T-helper 17 cell (primary cell): ENCODE measurements at places on chromosomes 2 and 18.

DNA sequence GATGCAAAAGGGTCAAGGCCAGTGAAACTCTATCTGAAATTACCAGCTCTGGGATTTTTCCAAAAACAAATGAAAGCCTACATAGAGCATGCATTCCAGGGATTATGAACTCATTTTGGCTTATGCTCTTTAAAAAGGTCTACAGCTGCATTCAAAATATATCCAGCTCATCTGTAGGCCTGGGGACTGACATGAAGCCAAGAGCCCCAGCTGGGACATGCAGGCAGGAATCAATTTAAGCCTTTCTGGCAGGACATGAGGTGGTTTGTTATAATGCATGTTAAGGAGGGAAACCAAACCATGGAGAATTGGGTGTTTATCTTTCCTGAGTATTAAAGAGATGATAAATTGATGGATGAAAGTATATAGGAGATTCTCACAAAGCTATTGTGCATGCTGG is 164.5 kb downstream of the RBM43 start:
- no peak overlapping the region for H3K4me3 ChIP-seq
- no peak overlapping the region for H3K27ac ChIP-seq

- no peak for DNase-seq
- peak overlapping the region; percentile 65 for H3K27ac ChIP-seq
- H3K27me3 ChIP-seq = no peaks in the 10 kb centered on the region
- peaks cover 3% of the 10 kb centered on the region for H3K4me1 ChIP-seq
- no peaks in the 10 kb centered on the region for H3K36me3 ChIP-seq
These were observed 191.2 kb upstream of the TPO start for GRCh38 chr2:1222056-1222455.

- H3K27me3 ChIP-seq = no peaks in the 10 kb centered on the region
- H3K4me1 ChIP-seq = peaks cover 76% of the 10 kb centered on the region
- peak overlapping the region; percentile 74 for H3K4me3 ChIP-seq
- DNase-seq = no peak
These were observed 65.9 kb downstream of the MGAT5 start for GRCh38 chr2:134319596-134320254.

DNA sequence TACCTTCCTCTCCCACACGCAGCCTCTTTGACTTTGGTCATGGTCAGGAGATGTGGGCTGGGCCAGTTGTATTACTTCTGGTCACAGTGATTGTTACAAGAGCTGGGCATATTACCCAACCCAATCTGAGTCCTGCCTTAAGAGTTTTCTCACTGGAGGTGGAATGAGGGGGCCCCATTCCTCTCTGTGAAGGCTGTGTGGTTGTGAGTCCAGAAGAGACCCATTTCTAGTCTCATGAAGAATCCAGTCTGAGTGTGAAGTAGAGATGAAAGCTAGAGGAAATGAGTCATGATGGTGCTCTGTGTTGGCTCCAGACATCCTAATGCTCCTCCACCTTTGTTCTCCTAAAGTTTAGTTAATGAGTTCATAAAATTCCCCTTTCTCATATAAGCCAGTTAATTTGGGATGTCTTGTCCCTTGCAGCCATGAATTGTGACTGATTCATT is 50.8 kb upstream of the RASGRP3 start:
- H3K27me3 ChIP-seq = peaks cover 7% of the 10 kb centered on the region
- no peak overlapping the region for H3K27ac ChIP-seq
- H3K4me3 ChIP-seq = no peak overlapping the region
- no peak for DNase-seq

DNA sequence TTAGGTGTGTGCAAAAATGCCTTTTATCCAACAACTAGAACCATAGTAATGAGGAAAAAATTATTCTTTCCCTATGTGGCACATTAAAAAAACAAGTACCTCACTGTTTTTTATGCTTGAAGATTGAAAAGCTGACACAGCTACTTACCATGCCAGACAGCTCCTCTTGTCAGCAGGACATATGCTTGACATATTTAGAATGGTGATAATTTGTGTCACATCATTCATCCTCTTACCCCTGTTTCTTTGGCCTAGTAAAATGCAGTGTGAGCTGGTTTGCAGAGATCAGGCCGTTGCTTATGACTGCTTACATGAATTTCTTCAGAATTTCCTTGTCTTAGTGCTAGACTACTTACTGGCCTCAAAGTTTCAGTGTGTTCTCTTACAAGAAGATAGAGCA is 869.9 kb downstream of the LRP1B start:
- DNase-seq = no peak
- no peaks in the 10 kb centered on the region for H3K27me3 ChIP-seq
- no peak overlapping the region for H3K4me3 ChIP-seq
- H3K27ac ChIP-seq = no peak overlapping the region

DNA sequence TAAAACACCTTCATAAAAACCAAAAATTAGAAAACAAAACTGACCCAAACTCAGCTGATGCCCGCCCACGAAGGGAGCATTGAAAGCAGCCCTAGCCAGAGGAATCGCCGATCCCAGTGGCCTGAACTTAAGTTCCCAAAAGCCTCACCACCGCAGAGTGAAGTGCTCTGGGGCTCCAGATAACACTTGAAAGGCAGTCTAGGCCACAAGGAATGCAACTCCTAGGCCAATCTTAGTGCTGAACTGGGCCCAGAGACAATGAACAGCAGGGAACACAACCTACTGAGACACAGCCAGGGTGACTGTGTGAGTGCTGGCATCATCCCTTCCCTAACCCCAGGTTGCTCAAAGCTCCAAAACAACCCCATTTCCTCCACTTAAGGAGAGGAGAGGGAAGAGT is 59.6 kb upstream of the CHN1 start:
- no peaks in the 10 kb centered on the region for H3K27me3 ChIP-seq
- H3K4me1 ChIP-seq = peaks cover 13% of the 10 kb centered on the region
- H3K4me3 ChIP-seq = no peak overlapping the region
- peaks cover 2% of the 10 kb centered on the region for H3K36me3 ChIP-seq

- H3K4me3 ChIP-seq = no peak overlapping the region
- H3K27ac ChIP-seq = no peak overlapping the region
- peaks cover 4% of the 10 kb centered on the region for H3K4me1 ChIP-seq
- H3K36me3 ChIP-seq = no peaks in the 10 kb centered on the region
- no peaks in the 10 kb centered on the region for H3K27me3 ChIP-seq
These were observed 262.0 kb upstream of the RASGRP3 start for GRCh38 chr2:33214436-33214835.

GRCh38 chr2:189254268-189254883 is 74.8 kb upstream of the COL5A2 start:
- peaks cover 3% of the 10 kb centered on the region for H3K36me3 ChIP-seq
- no peak overlapping the region for H3K4me3 ChIP-seq
- H3K4me1 ChIP-seq = no peaks in the 10 kb centered on the region
- H3K27ac ChIP-seq = no peak overlapping the region

- H3K4me3 ChIP-seq = no peak overlapping the region
- no peak for DNase-seq
- peaks cover 5% of the 10 kb centered on the region for H3K4me1 ChIP-seq
- H3K27me3 ChIP-seq = peaks cover 20% of the 10 kb centered on the region
These were observed 60.4 kb upstream of the COPS8 start for GRCh38 chr2:237025090-237025865.

DNA sequence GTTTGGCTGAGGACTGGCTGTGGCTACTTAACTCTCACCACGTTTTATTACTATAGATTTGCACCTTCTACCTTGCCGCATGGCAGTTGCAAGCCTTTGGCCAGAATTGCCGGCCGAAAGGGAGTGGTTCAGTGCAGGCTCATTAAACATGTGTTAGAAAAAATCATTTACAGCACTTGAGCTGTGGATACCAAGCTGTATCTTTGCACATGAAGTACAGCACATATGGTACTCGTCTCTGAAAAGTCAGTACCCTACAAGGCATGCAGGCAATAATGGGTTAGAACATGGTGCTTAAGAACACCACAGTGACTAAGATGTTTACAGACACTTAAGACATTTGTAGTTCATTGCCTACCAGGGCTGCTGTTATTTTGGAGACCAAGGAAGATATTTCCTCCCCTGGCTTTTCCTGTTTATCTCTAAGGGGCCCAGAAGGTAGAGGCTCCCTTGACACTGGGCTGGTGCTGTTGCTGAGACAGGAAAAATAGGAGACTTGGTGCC is 103.1 kb downstream of the ZNF532 start:
- H3K27ac ChIP-seq = no peak overlapping the region
- H3K36me3 ChIP-seq = no peaks in the 10 kb centered on the region
- DNase-seq = no peak

DNA sequence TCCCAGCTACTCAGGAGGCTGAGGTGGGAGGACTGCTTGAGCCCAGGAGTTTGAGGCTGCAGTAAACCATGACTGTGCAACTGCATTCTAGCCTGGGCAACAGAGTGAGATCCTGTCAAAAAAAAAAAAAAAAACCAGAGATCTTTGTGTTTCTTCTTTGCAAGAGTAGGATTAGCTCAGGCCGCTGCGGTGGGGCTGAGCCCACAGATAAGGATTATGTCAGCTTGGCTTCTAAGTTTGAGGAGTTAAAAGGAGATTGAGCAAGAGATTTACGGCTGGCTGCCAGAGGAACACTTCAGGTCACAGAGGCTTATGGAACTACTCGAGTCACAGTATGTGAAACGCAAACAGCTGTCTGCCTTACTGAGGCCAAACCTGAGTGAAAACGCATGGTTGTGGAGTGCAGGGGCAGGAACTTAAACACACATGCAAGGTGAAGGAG is 146.7 kb upstream of the L3MBTL4 start:
- no peaks in the 10 kb centered on the region for H3K36me3 ChIP-seq
- H3K4me3 ChIP-seq = no peak overlapping the region
- no peaks in the 10 kb centered on the region for H3K4me1 ChIP-seq

DNA sequence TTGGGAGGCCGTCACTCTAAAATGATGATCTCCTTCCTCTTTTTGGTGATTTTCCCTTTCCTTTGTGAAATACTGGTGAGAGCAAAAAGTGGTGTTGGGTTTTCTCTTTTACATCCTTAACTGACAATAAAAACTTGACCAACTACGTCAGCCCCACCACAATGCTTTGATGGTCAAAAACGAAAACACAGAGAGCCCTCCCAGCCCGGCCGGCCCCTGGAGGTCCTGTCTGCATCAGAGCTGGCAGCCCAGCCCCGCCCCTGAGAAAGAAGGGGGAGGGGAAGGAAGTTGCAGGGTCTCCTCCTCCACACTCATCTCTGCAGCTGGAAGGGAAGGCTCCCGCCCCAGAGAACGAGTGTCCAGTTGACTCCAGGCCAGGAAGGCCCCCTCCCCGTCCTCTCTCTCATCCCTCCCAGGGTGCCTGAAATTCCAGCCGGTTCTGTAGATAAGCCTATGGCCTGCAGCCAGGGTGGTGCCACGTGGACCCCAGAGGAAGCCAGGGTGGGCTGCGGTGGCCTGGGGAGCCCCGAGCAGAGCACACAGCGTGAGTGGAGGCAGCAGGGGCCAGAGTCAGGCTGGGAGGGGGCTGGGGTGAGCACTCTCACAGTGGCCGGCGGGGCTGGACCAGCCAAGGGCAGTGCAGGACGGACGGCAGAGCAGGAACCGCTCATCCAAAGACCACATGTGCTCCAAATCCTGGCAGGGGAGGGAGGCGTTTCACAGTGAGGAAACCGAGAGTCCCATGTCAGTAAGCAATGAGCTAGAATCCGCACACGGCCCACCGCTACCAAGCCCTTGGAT is 19.8 kb downstream of the BIN1 start:
- H3K4me3 ChIP-seq = peak overlapping the region; percentile 36
- H3K36me3 ChIP-seq = no peaks in the 10 kb centered on the region
- H3K27ac ChIP-seq = peak overlapping the region; percentile 82
- peaks cover 6% of the 10 kb centered on the region for H3K27me3 ChIP-seq
- no peak for DNase-seq
- H3K4me1 ChIP-seq = peaks cover 27% of the 10 kb centered on the region

DNA sequence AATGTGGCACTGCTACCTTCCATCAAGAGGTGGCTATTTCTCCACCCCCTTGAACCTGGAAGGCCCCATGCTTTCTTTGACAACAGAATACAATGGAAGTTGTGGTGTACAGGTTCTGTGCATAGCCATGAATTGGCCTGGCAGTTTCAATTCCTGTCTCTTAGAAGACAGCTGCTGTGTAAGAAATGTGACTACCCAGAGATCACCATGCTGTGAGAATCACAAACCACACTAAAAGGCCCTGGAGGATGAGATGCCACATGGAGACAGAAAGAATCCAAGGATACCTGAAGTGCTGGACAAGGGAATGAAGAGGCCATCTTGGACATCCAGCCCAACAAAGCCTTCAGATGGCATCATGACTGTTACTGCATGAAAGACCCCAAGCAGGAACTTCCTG is 47.7 kb upstream of the EHBP1 start:
- no peaks in the 10 kb centered on the region for H3K36me3 ChIP-seq
- H3K27ac ChIP-seq = no peak overlapping the region
- peaks cover 4% of the 10 kb centered on the region for H3K4me1 ChIP-seq

GRCh38 chr2:109148117-109148746 is 19.2 kb downstream of the SH3RF3 start:
- H3K27ac ChIP-seq = no peak overlapping the region
- no peaks in the 10 kb centered on the region for H3K36me3 ChIP-seq
- H3K27me3 ChIP-seq = peaks cover 29% of the 10 kb centered on the region
- H3K4me1 ChIP-seq = peaks cover 18% of the 10 kb centered on the region

DNA sequence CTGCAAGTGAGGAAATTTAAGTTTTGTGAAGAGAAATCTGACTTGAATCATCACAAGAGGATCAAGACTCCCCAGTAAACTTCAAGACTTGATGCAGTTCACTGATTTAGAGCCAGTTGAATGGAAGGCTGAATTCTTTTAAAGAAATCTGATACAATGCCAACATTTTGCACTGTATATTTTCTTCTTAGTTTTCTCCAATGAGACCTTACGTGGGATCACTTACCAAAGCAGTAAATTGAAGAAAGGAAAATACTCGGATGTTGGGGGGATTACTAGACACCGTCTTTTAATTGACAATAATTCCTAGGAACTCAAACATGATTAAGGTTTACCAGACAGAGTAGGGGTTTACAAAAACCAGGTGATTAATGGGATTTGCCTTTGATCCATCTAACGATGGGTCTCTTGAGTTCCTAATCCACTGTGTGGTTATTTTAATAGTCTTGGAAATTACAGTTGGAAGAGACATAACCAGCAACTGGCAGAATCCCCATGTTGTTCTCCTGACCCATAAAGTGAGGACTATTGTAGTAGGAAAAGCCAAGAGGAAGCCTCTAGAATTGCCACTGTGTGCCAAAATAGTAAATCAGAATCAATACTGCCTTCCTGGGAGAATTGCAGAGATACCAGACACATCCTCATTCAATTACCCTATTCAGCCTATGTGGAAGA is 354.5 kb downstream of the PID1 start:
- no peak overlapping the region for H3K27ac ChIP-seq
- H3K27me3 ChIP-seq = no peaks in the 10 kb centered on the region
- no peak for DNase-seq

DNA sequence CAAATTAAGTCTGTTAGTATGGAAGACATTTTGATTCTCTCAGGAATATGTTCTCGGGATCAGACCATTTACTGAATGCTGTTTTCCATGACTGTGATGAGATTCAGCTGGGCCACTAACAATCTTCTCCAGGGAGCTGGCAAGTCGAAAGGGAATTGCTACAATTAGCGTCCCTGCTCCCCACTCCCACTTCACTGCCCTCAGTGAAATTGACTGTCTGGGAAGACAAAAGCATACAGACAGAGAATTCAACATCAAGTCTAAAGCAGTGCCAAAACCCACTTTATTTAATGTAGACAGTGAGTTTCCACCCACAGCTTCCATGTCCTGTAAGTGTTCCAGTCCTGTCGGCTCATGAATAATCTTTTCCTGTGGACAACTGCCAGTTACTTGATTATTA is 34.0 kb upstream of the COL3A1 start:
- H3K4me3 ChIP-seq = no peak overlapping the region
- no peaks in the 10 kb centered on the region for H3K36me3 ChIP-seq
